ENCODE measurements at places on chromosomes 3 and 15.

DNA sequence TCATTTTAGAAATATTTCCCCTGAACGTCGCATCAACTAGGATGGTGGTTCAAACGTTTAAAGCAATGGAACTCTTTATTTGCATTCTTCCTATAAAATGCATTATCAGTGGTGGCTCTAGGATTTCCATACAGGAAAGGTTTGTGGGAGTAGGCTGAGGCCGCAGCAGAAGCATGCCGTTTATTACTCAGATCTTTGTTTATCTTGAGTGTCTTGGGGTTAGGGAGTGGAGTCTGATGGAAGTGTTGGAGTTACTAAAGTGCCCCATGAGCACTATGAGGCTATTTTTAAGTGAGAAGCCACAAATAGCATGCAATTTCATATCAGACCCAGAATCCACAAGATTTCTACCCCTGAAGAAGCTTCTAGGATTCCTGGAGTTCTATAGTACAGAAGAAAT lies 26.2 kb downstream of the ATOSA start:
- DNase-seq = peak; percentile 72

- DNase-seq = no peak
These were observed 100.8 kb upstream of the SOX2 start for GRCh38 chr3:181610973-181611265.

GRCh38 chr3:15315003-15315402 lies 17.4 kb downstream of the SH3BP5 start:
- no peak for DNase-seq

GRCh38 chr3:53065841-53066480 lies 20.1 kb upstream of the SFMBT1 start:
- DNase-seq = no peak

GRCh38 chr15:101103598-101103997 lies 148.2 kb downstream of the CHSY1 start:
- DNase-seq = no peak

DNA sequence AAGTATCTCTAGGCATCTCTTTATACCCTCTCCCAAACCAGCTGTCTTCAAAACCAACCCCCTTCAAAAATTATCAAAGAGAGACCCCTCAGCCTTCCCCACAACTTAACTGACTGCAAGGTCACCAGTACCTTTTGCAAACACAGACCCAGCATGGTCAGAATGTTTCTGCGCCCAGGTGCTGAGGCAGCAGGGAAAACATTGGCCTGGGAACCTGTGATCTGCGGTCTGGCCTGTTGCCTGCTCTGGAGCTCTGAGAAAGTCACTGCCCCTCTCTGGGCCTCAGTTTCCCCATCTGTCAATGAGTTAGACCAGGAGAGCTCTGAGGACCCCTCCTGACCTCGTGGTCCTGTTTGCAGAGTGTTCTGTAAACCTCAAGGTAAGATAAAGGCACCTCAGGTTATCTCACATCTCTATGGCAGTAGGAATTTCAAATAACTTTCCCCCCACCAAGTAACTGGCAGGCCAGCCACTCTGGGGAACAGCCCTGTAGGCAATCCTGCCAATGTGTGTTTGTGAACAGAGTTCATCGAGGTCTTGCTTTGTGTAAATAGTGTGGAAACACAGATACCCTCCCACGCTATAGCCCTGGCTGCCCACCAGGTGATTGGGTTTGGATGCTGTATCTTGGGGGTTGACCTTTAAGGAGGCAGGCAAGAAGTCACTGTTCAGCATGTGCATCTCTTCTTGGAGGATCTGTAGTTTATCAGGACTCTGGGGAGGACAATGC lies 50.0 kb upstream of the SMAD6 start:
- no peak for DNase-seq

GRCh38 chr3:10600726-10601125 lies 95.3 kb upstream of the ATP2B2 start:
- no peak for DNase-seq

DNA sequence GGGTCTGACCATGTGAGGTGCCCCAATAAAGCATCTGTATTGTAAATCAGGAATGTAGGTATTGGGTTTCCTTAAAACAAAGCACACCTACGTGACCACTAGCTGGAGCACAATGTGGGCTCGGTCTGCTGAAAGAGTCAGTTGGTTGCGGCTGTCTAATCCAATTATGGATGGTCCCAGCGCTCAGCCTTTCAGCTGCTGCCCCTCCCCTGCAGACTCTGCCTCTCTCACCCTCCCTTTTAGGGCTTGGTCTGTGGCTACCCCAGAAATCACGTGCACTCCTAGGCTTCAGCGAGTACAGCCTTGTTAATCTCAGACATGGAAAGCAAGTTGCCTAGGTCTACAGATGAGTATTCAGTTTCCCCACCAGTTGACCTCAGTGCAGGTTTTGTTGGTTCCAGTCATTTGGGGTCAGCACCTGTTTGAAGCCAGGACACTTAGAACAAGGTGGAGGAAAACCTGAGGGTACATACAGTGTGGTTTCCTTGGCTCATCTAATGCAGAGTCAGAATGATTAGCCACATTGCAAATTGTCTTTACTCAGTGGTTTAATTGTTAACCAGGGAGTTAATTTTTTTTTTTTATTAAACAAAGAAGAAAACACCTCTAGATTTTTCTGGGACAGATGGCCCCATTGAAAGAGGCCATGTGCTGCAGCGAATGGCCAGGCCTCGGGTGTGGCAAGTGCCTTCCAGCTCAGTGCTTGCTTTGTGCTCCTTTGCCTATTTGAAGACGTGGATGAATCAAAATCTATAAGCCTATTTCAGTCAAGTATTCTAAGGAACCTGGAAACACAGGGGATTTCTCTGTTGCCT lies 137.7 kb downstream of the IGF1R start:
- DNase-seq = no peak

- no peak for DNase-seq
These were observed 140.7 kb downstream of the GADL1 start for GRCh38 chr3:30753766-30754165.

DNA sequence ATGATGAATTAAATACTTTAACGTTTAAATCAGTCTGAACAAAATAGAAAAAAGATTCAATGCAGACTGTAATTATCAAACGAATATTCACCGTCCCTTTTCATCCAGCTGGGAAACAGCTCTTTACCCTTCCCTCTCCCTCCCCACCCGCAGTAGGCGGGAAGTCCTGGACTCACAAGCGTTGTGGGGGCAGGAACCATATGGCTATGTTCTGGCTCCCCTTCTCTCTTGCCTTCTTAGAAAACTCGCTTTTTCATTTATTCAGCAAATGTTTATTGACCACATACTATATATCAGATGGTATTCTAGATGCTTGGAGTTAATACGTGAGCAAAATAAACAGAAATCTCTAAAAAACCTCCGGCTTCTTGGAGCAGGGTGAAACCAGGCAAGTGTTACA lies 715 bp upstream of the SCAPER start:
- DNase-seq = no peak

DNA sequence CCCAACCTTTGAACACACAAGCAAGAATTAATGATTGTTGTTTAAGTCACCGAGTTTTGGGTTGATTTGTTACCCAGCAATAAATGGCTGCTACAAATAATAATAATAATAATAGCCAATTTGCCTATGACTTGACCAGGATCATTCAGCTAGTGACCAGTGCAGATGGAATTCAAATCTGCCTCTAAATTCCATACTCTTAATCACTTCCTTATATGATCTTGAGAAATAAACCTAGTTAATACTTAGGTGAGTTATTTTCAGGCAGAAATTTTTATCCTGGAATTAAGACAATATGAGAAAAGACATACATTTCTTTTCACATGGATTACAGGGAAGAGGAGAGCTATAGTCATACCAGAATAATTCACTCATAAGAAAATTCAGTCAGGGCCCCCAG lies 116.0 kb upstream of the GALNT15 start:
- no peak for DNase-seq

DNA sequence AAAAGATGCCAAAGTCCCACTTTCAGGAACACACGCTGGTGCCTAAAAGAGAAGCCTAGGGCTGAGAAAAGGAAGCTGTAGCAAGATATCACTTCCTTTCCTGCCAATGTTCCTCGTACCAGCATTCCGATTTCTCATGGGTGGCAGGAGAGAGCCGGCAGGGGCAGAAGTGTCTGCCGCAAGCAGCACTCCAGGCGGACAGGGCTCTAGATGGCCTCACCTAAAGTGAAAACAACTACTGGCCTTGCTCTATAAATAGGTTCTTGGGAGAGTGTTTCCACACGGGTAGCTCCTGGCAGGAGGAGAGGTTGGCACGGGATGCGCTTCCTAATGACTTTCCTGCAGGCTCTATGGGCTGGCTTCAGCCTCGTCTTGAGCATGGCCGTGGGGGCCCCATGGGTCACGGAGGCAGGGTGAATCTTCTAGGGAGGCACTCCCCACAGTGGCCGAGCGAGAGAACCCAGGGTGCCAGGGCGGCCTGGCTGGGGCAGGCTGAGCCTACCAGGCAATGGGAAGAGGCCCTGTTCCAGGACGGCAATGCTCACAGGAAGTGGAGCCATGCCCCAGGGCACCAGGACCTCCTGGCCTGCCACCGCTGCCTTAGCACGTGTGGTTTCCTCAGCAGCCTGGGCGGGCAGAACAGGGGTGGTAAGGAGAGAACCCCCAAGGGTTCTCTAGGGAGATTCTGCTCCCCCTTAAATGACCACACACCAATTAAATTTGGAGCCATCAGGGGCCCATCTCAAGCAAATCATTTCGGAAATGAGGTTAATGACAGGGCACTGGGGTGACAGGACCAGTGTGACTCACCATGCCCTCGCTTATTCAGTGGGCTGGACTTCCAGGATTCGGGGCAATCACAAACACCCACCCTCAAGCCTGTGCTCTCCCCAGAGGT lies 14.6 kb upstream of the DUSP7 start:
- DNase-seq = no peak

DNA sequence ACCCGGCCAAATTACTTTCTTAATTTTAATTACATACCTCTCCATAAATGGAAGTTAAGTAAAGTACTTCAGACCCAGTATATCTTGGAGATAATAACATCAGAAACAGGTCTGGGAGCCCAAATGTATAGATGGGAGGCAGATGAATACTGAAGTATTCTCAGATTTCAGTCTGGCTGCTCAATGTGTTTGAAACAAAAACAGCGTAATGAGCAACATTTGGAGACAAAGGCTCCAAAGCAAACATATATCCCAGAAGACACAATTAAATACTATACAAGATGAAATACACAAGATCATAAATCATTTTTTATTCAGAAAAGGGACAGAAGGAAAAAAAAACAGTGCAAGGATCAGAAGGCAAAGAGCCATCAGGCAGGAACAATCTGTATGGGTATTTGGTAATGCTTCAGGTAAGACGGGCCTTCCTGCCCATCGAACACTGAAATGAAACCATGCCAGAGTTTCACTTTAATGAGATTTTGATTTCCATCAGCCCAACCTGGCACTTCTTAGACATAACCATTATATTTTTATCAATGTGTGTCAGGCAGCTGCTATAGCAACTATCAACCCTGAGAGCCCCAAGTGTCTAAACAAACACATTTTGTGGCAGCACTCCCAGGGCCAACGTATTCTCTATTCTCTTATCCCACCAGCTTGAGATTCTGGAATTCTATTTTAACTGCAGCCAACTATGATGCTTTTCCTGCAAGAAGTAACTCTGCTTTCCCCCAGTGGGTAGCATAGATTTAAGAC lies 210.8 kb downstream of the STT3B start:
- DNase-seq = no peak

DNA sequence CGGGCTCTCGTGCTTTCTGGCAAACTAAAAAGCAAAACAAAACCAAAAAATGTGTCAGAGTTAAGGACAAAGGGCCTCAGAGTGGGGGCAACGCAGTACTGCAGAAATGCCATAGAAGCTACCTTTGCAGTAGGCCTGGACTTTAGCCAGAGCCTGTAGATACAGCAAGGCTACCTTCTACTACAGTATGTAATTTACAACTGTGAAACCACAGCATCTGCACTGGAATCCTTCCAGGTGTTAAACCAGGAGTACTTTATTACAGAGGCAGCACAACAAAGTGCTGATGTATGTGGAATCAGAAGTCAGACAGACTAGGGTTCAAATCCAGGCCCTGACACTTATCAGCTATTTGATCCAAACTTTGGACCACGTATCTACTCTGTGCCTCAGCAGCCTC lies 34.9 kb downstream of the RUBCN start:
- no peak for DNase-seq

DNA sequence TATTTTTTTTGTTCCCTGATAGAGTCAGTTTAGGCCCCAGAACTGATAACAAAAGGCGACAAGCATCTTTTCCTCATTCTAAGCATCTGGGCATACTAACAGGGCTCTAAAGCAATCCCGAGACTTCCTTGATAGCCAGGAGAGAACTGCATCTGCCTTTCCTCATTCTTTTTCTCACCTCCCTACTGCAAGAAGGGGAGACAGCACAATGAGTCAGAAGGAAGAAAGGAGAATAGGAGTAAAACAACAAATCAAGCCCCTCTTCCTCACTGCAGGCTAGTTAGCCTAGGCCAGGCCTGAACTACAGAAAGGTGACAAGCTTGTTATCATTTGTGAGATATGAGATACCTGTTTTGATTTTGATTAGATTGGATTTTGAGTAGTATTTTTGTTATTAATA lies 97.9 kb downstream of the NAALADL2 start:
- DNase-seq = no peak

DNA sequence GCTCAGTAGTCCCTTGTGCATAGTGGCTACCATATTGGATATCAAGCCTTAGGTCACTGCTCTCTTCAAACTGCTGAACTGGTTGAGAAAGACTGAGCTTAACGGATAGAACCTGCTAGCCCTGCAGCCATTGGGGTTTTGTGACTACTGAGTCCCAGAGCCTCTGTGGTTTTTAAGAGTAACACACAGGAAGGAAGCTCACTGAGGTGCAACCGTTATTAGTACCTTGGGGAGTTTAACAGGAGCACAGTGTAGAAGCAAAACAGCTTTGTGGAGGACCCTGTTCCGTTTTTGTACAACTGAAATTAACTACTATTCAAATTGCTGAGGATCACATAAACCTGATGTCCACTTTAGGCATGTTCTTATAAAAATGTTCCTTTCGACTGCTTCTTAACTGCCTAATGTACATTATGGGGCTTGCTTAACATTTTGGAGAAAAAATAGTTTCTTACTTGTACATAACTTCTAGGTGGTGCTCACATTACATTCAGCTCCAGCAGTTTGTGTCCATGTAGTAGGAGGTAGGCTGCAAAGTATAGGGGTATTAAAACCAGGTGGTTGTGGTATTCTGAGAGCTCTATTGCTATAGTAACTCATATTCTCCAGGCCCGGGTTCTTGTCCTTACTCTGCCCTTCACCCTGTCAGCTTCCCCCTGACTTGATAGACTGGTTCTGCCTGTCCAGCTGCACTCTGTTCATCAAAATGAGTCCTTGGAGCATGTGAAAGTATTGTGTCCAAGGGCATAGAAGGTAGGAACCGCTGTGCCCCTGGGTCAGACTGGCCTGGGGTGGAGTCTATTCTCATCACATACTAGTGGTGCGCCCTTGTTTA lies 17.3 kb downstream of the PXK start:
- no peak for DNase-seq

GRCh38 chr3:102057781-102058421 lies 208.6 kb downstream of the NFKBIZ start:
- DNase-seq = no peak

DNA sequence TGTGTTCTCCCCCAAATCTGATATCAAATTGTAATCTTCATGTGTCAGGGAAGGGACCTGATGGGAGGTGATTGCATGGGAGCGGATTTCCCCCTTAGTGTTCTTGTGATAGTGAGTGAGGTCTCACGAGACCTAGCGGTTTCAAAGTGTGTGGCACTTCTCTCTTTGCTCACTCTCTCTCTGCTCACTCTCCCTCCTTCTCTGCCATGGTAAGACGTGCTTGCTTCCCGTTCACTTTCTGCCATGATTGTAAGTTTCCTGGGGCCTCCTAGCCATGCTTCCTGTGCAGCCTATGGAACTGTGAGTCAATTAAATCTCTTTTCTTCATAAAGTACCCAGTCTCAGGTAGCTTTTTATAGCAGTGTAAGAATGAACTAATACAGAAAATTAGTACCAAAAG lies 30.6 kb upstream of the OR5H6 start:
- no peak for DNase-seq
